ENCODE measurements at places on chromosomes 7 and 10.
A peak's percentile ranks its signal among the peaks of the same experiment; 100 is the strongest.

- DNase-seq: no peak
These were observed 392.4 kb downstream of the PLXNA4 start for GRCh38 chr7:132183781-132184380.

DNA sequence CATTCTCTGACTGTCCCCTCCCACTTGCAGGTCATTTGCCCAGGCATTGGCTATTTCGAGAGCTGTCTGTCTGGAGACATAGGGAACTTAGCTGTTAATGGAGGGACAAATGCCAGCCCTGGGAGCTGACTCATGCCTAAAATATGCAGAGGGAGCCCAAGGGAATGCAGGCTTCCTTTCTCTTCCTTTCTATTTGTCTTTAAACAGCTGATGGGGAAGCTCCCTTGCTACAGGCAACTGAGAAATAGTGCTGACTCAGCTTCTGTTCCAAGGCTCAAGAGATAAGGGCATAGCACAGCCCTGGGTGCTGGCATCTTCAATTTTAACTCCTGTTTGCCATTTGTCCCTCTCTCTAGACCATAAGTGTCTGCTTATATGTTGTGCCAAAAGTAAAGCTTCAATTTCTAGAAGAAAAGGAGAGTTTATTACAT is 82.7 kb upstream of the C1GALT1 start:
- no peak for DNase-seq

DNA sequence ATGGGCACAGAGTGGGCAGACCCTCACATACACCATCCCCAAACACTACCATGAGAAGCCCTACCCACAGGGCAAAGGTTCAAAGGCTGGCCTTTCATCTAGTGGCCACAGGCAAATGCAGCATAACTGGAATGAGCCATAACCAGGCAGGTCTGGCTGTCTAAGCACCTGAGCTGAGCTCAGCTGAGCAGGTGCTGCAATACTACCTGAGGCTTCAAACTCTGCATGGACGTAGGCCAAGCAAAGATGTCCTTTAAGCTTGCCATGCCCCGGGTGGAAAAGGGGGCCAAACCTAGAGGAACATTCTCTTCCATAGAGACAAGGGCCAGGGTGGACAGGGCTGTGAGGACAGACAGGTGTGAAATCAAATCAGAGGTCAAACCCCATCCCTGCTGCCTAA is 65.3 kb upstream of the CAMK2B start:
- DNase-seq: peak; percentile 19

GRCh38 chr10:131288648-131289047 is 22.9 kb downstream of the TCERG1L start:
- DNase-seq: no peak

- DNase-seq: no peak
These were observed 37.2 kb upstream of the GATA3 start for GRCh38 chr10:8017277-8017676.

DNA sequence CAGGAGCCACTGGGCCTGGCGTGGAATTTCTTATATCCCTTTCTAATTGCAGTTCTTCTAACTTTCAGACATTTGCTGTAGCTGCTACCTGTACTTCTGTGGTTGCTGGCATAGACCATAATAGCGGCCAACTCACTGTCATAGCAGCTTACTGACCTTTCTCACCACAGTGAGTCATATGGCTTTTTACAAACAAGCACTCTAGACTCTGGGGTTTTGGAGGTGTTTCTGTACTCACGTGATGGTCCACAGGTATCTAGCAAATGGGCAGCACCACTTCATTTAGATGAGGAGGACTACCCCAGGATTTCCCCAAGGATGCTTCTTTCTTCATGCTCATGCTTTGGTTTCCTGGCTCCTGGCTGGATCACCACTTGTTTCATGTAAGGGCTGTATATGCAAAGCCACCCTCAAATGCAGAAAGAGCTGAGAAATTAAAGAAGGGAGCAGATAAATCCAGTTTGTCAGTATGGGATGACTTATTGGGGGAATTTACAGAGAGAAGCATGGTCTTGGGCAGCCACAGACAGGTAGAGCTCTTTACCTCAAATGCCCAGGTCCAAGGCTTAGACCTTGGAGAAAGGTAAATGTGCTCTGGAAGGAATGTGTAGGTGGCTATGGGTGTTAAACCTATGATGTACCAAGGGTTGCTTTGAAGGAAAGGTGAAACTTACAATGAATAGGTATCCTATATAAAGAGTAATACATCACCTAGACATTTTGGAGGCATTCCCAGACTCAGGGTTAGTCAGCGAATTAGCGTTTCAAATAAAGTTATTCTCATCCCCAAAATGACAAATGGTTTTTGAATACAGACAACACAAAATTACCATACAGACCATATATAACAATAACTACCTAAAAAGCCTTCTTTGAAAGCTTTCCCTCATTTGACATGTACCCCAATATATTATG is 15.9 kb upstream of the SLC25A16 start:
- no peak for DNase-seq

DNA sequence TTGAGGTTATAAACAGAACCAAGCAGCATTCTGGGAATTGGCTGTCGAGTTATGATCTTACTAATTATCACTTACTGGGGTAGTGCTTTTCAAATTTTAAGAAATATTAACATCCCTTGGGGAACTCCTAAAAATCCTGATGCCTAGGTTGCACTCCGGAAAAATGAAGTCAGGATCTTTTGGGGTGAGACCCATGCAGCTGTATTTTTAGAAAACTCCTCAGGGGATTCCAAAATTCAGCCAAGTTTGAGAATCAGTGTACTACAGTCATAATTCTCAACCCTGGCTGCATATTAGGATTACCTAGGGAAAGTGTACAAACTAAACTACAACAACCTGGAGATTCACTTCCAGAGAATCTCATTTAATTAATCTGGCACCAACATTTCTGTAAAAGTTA is 17.2 kb upstream of the PPP1R9A start:
- no peak for DNase-seq

DNA sequence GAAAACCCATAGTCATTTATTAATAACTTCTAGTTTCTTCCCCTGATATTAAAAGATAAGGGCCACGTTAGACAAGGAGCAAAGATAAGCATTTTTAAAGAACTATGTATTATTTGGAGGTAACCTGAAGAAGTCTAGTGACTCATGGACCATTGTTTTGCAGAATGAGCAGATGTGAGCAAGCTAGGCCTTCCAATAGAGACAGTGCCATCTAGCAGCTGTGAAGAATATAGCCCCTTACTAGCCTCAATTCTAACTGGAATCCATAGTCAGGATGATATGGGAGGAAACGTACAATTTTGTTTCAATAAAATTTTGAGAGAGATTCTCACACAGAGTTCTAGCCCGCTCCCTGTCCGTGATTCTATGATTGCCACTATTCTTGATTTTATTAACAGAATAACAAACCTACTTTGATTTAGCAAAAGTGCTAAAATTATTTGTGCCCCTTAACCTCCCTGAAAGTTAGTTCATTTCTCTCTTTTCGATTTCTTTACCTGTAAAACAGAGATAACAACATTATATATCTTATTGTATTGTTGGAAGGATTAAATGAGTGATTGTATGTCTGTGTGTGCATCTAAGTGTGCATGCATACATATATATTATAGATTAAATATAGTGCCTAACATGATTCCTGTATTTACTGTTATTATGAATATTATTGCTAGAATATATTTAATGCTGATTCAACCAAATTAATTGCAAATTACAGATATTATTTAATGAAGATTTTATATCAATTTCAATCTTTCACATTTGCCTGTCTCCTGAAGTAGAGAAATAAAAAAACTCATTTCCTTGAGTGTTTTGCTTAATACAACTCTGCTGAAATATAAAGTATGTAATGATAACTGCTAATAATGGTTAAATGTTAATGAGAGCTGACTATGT is 22.7 kb downstream of the FAM237B start:
- no peak for DNase-seq

DNA sequence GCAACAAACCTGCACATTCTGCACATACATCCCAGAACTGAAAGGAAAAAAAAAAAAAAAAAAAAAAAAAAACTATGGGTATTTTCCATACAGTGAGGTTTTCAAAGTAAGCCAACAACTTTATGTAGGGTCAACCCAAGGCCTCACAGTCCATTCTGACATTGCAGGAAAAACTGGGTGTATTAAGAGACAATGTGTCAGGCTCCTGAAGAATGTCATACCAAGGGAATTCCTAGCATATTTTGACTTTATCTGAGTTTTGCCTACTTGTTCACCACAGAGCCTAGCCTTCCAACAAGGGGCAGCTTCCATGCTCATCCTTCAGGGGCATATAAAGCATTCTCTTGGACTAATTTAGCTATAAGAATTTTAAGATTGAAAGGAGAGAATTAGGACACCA is 368.9 kb downstream of the PLXDC2 start:
- DNase-seq: no peak

GRCh38 chr10:124224331-124225028 is 131.1 kb upstream of the CHST15 start:
- DNase-seq: no peak

DNA sequence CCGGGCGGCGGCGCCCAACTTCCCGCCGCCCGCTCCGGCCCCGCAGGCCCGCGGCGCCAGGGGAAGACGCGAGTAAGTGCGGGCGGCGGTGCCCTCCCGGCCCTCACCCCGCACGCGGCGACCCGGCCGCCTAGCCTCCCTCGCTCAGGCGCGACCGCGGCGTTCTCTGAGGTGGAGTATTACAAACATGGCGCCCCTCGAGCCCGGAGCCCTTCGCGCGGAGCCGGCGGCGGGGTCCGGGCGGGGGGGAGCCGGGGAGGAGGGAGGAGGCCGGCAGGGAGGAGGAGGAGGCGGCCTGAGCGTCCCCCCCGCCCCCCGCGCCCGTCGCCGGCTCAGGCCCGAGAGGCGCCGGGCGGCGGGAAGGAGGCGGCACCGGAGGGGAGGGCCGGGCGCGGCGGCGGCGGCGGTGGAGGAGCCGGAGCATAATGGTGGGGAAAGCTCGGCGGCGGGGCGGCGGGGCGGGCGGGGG is at the start of gene ZMYND11:
Gene ZMYND11, plus strand, starts transcription at position 324 of the 469 bp plus-strand sequence. CDS start 44,558 bp downstream, outside the sequence.
- DNase-seq: peak; percentile 88

DNA sequence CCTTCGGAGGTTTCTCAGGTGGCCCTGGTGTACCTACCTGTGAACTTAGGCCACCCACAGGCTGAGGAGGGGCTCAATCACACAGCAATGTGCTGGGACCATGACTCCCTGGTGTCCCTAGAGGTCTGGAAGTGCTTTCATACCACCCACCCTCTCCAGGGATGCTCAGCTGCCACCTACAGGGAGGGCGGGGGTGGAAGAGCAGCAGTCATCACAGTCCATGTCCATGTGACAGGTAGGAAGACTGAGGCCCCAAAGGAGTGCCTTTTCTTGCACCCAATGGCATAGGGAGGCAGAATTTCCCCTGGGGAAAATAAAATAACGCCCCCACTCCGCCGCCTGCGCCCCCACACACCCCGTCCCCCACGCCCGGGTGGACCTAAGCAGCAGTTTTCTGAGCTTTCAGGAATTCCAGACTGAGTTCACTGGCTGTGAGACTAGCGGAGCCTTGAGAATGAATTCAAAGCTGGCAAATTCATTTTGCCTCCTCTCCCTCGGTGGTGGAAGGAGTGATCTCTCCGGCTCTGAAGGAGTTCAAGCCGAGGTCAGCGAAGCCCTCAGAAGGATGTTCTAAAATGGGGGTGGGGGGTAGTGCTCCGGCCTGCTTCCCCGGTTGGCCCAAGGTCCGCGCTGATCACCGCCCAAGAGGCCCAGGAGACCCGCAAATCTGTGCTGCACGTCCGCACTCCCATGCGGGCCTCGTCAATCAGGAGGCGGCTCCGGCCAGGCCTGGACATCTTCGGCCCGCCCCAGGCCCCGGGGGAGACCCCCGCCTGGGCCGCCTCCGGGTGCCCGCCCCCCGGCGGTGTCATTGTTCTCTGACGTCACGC is 2.1 kb upstream of the ZMIZ1 start:
- DNase-seq: no peak

GRCh38 chr7:132402751-132403245 is 173.5 kb downstream of the PLXNA4 start:
- no peak for DNase-seq

DNA sequence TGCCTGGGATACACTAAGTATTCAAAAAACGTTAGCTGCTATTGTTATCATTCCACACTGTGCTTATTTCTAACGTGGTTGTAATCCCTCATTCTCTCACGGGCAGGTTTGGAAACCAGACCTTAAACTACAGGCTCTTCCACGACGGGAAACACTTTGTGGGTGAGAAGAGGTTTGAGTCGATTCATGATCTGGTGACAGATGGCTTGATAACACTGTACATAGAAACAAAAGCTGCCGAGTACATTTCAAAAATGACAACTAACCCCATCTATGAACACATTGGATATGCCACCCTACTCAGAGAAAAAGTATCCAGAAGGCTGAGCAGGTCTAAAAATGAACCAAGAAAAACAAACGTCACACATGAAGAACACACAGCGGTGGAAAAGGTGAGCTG is 163.2 kb upstream of the PRR15 start:
- DNase-seq: no peak

GRCh38 chr10:132293201-132293812 is 14.4 kb downstream of the STK32C start:
- no peak for DNase-seq

DNA sequence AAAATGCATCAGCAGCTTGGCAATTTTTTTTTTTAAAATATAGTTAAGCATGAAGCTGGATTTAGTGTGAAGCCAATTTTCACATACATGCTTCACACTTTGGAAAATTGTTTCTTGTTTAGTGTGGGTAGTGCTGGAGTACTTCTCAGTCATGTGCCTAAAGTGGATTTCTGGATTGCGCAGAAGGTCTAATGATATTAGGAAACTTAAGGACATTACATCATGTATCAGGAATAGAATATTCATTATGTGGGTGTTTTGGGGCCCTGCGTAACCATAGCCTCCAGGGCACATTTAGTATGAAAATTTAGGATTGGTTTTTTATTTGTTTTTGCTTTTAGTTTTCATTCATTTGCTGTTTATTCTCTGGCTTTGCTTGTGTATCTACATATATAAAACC is 28.8 kb upstream of the BNIP3 start:
- no peak for DNase-seq

- DNase-seq: no peak
These were observed 147.4 kb downstream of the PRPF18 start for GRCh38 chr10:13734151-13734550.

- no peak for DNase-seq
These were observed 107.0 kb upstream of the LRRN3 start for GRCh38 chr7:110983822-110984456.

- DNase-seq: no peak
These were observed 582.4 kb upstream of the FZD8 start for GRCh38 chr10:36224431-36224985.

DNA sequence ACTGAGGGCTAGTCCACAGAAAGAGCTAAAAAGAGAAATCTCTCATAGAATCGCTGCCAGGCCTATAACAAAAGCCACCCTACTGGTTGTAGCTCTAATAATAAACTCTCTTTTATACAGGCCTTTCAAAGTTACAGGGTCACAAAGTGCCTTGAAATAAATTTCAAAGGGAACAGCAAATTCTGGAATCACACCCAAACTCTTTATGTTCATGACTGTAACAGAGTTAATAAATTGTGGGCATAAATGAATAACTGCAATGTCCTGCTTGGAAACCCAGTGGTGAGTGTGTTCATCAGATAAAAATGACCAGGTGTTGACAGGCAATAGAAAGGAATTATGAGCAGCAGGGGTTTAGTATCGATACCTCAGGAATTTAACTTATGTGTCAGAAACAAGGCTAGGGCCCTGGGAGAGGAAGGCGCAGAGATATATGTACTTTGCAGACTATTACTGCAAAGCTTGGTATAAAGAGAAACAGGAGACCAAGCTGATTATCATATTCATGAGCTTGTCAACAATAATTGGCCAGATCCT is 9.3 kb downstream of the CDC14C start:
- no peak for DNase-seq
